Fibroblast of lung (primary cell): ENCODE measurements at places on chromosomes 12 and 14. TPM values are rescaled to one million over a fixed set of nuclear protein-coding genes. Genes with fewer than 3 reads are reported as not detected.

KRT75 gene
- not detected in 2 replicates for total RNA-seq

TMEM52B gene
- under 0.01 and 0.50 TPM in 2 replicates for total RNA-seq

ZNF891 gene
- total RNA-seq = 1.0 and 1.2 TPM in 2 replicates

PAX9 gene
- not detected in 2 replicates for total RNA-seq

LRRC10 gene
- total RNA-seq = not detected in 2 replicates
